ENCODE measurements at places on chromosomes 11 and 22.
A peak's percentile ranks its signal among the peaks of the same experiment; 100 is the strongest.

DNA sequence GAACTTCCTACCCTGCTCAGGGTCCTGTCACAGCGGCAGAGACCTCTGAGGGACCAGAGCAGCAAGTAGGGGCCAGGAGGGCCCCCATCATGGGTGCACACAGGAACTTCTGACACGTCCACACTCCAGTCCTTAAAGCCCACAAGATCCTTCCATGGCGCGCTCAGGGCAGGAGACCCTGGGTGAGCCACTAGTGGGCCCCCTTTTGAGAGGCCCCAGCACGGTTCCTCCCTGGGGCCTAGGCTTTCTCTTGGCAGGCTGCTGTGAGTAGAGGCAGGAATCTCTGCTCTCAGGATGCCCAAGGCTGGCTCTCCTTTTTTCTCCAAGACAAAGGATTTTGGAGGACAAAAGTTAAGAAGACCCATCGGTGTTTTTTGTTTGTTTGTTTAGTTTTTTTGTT, 22.4 kb downstream of the RPS6KA4 start:
- DNase-seq: no peak

DNA sequence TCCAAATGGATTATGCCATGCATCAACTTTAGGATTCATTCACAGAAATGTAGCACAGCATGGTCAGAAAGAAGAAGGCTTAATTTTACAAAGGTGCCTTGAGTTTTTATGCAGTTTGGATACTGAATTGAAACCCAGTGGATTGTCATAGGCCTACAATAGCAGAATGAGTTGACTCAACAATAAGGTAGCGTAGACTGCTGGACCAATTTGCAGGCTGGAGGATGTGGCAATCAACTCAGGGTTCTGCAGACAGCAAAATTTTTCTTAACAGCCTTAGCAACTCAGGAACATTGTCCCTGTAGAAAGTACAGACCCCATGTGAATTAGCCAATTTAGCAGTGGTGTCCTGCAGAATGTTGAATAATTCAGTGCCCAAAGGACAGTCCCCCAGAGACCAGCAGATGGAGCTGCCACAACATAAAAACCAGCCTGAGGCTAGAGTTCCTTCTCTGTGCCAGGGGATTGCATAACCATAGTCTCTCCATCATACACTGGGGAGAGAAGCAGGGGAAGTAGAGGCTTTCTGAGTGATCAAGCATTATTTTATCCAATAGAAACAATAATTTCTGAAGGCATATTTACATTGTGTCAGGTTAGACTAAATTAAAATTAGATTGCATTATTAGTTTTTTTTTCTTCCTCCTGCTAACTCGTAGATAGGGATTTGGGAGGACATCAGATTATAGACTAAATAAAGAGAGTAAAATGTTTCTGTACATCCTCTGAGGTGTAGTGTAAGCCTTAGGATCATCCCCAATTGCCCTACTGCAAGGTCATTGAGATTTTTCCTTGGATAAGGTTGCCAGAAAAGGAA, 20.3 kb upstream of the MRPL17 start:
- DNase-seq: peak; percentile 56

DNA sequence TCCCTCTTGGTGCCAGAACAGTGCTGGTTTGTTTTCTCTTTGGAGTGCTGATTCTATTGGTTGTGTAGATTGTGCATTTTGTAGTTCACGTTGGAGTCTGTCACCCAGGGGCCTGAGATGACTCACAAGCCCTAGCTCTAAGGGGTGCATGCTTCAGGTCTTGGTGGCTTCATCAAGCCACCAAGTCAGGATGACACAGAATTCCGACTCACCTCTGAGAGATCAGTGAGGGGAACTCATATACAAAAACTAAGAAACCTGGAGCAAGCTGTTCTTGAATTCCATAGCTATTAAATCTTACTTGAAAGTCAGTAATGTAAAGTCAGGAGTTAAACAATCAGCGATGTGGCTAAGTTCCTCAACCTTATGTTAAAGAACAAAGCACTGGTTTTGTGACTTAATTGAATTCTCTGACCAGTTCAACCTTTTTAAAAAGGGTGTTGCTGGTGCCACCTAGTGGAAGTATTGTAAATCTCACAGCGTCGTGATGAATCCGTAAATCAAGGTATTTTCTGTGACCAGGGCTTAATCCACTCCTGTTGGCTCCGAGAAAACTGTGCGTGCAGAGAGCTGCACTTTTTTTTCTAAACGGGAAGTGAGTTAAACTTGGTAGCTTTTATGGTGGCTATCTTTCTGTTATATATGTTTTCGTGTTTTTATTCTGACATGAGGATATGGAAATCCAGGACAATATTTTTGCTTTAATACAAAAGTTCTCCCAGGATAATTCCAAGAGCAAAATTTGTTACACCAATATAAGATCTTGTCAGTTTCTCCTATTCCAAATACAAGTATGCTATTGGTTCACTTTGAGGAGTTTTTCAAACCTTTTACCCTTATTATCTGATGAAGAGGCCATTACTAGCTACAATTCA, 14.6 kb downstream of the MMP13 start:
- DNase-seq: peak; percentile 77

DNA sequence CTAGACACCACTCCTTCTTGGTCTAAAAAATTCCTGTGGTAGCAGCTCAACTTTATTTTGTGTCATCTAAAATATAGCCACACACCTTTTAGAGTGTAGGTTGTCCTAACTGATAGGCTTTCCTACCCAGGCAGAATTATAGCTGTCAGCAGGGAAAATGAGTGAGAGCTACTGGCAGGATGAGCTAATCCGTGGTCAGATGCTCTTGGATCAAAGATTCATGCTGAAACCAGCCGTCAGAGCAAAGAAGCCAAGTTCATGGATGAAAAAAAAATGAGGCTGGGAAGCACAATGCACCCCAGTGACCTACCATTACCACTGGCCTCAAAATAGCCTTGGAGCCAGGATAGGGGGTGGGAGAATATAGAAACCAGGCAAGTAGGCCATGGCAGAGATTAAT, 113.1 kb upstream of the BLID start:
- DNase-seq: peak; percentile 98

- no peak for DNase-seq
These were observed 101.7 kb downstream of the ADAMTS15 start for GRCh38 chr11:130550150-130550549.

DNA sequence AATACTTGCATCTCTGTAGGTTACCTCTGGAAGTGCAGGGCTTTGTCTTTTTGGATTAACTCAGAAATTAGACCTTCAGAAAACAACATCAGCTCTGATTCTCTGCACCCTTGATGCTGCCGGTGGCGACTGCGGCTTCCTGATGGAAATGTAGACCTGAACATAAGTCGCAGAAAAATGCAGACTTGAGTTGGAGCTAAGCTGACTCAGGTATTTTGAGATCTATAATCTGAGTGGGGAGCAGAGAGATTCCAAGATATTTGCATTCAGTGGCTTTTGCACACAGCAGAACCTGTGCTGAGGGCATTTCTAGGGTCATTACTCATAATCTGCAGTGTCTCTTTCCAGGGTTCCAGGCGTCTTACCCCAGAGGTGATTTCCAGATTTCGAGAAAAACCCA, 18.7 kb upstream of the NFAM1 start:
- no peak for DNase-seq
